ENCODE measurements at places on chromosomes 3 and 15.

- DNase-seq = no peak
Measured at GRCh38 chr3:123246866-123247265, 45.1 kb downstream of the SEC22A start.

DNA sequence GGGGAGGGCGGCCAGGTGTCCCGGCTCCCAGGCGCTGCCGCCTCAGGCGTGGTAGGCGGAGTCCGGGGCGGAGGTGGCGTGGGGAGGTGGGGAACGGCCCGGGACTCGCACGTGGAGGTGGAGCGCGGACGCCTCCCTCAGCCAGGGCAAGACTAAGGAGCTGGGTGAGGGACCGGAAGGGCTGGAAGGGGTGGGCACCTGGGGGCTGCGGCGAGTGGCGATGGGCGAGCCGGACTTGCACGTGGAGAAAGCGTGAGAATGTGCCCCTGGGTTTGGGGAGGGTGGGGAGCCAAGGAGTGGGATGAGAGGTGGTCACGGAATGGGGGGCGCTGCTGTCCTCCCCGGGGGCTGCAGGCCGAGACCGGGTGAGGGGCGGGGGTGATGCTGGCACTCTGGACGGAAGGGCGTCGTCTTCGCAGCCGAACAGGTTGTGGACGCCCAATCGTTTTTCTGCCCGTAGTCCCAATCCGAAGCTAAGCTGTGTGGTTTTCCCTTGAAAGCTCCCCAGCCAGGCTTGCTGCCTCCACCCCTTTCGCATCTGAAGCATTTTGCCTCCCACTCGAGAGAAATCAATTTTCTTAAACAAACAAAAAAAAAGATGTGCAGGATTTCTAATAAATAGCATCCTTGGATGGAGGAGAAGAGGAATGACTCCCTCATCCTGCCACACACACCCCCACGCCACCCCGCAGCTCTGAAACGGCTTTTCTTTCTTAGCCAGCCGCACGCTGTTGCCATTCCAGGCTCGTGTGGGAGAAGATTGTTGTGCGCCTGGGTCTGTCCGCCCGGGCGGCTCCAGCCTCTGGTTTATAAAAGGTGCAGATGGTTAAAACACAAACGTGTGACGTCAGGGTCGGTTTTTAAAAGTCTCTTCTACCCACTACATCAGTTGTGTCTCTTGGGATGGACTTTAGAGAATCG, 62.5 kb upstream of the ANKRD28 start:
- DNase-seq = peak; percentile 49

DNA sequence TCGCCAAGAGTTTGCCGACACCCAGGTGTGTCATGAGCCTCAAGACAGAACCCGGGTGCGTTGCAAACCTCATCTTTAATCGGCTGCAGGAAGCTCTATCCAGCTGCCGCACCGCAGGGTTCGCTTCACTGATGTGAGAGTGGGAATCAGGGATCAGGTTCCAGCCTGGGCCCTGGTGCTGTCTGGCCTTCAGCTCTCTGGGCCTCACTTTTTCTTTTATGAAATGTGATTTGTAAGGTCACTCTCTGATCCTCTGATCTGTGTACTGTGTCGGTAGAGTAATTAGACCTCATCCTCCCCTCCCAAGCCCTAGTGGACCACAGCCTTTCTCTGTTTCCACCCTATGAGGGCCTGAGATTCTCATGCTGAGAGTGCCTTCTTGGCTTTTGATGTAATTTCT, 202.8 kb upstream of the UBE2E1 start:
- no peak for DNase-seq

DNA sequence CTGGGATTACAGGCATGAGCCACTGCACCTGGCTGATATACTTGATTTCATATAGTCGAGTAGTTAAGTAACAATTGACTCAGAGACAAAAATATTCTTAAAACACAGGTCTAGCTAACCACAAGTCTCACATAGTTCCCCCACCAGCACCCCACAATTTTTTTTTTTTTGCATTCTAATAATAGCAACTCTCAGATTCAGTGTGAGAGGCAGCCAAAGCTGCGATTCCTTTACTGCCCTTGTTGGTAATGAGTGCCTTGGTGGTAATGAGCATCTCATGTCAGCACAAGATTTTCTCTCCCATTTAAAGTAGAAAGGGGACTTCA, 72.5 kb downstream of the WWTR1 start:
- no peak for DNase-seq

GRCh38 chr3:196611761-196612483, 27.6 kb upstream of the NRROS start:
- peak; percentile 96 for DNase-seq

DNA sequence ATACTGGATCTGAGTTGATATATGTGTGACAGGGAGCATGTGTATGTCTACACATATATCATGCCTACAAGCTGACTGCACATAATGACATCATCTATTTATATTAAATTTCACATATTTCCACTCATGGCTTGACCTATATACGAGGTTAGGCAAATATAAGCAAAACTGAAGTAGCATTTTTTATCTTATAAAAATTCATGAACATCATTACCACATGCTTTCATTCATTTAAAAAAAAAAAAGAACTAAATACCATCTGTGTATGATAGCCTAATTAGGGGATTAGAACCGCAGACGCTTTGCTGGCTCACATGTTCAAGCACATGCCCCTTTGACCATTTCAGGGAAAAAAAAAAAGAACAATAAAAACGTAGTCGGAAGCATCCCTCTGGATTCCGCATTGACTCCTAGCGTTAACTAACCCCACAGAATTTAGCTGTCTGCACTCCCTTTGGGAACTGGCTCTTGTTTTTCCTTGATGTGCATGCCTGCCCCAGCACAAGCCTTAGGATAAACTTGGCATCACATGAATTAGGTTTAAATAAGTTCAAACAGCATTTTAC, 888.4 kb downstream of the ROBO1 start:
- no peak for DNase-seq
